NCI-H2171 (cell line): ENCODE measurements at places on chromosomes 6 and 20.

DNA sequence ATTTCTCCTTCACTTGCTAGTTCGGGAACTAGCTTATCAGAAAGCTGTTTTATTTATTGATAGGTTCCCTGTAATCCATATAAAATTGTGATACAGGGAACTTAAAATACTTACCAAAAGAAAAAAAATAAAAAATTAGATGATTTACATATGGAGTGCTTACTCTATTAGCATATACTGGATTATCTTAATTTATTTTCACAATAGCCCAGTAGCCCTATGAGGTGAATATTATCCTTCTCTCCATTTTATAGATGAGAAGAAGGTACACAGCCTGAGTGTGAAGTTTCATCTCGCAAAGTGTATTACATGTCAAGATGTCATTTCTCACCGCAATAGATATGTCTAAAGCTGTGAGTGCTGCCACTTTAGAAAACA is 463.5 kb downstream of the CDKAL1 start:
- DNase-seq, result no peak

GRCh38 chr20:48154040-48154765 is 368.9 kb upstream of the SULF2 start:
- no peak for DNase-seq

DNA sequence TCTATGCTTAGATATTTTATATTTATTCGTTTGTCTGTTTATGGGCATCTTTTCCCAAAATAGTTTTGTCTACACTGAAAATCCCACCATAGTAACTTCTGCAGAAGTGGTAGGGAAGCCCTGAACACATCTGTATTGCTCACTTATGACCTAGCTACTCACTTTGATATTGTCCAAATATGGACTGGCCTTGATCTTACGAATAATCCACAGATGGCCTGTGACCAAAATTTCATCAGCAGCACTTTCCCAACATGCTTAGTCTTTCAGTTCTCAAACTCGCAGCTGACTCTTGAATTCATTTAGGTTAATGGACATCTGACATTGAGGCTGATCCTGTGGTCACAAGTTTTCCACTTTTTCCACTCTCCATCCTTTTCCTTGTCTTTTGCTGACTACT is 80.8 kb upstream of the BEND3 start:
- no peak for DNase-seq

GRCh38 chr6:24060982-24061754 is 64.8 kb upstream of the NRSN1 start:
- DNase-seq, result no peak

DNA sequence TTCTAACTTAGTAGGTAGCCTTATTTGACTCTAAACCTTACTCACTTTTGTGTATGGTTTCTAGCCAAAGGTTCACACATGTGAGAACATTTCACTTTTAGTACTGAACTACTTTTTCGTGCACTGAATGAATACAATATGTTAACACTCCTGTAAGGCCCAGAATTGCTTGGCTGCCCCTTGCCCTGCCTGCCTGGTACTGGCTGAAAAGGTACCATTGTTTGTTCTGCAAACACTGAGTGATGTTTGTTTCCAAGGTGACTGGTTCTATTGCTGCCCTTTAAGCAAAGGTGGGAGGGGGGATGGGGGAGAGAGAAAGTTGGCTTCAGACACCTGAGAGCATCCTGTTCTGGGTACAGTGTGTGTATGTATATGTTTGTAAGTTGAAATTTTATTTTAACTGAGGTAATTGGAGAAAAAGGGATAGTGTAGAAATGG is 31.2 kb downstream of the RREB1 start:
- DNase-seq, result no peak

- peak; percentile 3 for DNase-seq
These were observed 16.4 kb upstream of the CFAP206 start for GRCh38 chr6:87391334-87391733.
